ENCODE measurements at places on chromosomes 12 and 14. TPM values are rescaled to one million over a fixed set of nuclear protein-coding genes. Genes with fewer than 3 reads are reported as not detected.

DNA sequence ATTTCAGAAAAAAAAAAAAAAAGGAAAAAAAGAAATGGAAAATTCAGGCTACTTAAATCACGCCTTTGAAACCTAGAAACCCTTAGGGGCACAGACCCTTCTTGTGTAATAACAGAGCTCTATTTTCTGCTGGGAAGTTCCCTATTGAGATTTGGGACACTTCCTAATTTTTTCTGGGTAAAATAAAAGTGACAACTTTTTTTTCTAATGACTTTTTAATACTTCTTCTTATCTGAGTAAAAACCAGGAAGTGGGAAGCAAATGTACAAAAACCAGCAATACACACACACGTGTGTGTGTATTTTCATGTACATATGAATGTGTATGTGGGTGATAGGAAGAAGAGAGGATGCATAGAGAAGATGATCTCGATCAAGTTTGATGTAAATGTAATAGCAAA lies 35.8 kb downstream of the ETV6 start:
- no peak for DNase-seq

DNA sequence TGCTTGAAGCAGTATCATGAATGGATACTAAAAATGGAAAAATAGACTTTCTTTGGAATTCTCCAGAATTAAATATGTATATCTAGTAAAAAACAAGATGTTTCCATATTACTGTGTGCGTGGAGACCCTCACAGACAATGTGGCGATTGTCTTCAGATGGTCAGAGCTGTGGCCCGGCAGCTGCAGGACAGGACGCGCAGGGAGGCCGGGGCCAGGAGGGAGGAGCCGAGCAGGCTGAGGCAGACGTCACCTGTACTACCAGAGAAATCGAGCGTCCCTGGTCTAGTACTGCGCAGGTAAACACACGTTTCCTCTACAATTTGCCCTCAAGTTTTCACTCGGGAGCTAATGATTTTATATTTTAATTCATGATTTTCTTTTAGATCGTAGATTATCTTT lies 22.8 kb downstream of the DDX51 start:
- no peak for DNase-seq

- DNase-seq: no peak
Measured at GRCh38 chr12:30830751-30831150, 76.0 kb upstream of the CAPRIN2 start.

CCDC197 gene
- 0.09 TPM for polyA plus RNA-seq

MDM2 gene
- polyA plus RNA-seq: 84.4 TPM

GRCh38 chr12:121626087-121626852 lies at the start of gene ORAI1:
Gene ORAI1 (plus strand): TSS chr12:121626530.
- peak; percentile 96 for DNase-seq

GZMB gene
- polyA plus RNA-seq: 0.86 TPM

CRIP2 gene
- polyA plus RNA-seq: 277 TPM

TAS2R46 gene
- not detected for polyA plus RNA-seq

RAN gene
- 328 TPM for polyA plus RNA-seq

DNA sequence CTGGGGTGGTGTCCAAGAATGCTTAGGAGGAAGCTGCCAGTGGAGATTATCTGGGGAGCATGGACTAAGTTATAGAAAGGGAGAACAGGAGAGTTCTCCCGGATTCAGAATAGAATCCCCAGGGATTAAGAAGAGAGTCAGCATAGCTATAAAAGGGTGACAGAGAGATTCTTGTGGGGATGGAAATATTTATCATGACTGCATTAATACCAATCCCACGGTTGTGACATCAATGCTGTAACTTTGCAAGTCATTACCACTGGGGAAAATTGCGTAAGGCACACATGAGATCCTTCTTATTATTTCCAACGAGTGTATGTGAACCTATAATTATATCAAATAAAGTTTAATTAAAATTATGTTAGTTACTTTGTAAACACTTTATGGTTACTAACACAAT lies 447.9 kb upstream of the TMEM132C start:
- DNase-seq: no peak

GRCh38 chr12:56998981-56999380 lies 7.4 kb downstream of the ZBTB39 start:
- no peak for DNase-seq

DNA sequence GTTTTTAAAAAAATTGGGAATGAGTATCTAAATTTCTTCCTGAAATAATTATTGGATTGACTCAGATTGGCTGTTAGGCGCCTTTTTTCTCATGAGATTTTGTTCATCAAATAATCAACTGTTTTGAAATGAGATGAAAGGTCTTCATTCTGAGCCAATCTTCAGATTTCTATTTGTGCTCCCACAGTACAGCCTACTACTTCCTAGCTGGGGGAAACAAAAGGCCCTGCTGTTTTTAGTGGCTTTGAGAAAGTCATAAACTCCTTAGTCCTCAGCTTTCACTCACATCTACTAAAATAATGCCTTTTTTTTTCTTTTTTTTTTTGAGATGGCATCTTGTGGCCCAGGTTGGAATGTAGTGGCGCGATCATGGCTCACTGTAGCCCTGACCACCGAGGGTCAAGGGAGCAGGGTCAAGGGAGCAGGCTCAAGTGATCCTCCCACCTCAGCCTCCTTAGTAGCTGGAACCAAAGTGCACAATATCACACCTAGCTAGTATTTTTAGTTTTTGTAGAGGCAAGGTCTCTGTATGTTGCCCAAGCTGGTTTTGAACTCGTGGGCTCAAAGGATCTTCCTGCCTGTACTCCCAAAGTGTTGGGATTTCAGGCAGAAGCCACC lies 15.2 kb downstream of the NACA start:
- no peak for DNase-seq

- DNase-seq: no peak
Measured at GRCh38 chr14:92692822-92693226, 55.6 kb downstream of the LGMN start.

DNA sequence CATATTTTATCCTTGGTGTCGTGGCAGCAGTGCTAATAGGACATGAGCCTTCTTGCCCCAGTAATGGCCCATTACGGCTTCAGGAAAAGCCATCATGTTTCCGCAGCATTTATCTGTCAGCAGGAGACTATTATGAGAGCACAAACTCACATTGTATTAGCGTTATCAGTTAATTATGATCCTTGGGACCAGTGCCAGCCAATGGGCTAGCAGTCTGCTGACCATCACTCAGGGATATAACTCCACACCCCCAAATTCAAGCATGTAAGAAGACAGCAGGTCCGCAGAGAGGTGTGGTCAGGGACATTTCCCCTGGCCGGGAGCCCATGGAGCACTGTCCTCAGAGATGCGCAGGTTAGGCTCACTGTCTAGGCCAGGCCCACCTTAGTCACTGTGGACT lies 4.9 kb upstream of the ESRRB start:
- no peak for DNase-seq

DNA sequence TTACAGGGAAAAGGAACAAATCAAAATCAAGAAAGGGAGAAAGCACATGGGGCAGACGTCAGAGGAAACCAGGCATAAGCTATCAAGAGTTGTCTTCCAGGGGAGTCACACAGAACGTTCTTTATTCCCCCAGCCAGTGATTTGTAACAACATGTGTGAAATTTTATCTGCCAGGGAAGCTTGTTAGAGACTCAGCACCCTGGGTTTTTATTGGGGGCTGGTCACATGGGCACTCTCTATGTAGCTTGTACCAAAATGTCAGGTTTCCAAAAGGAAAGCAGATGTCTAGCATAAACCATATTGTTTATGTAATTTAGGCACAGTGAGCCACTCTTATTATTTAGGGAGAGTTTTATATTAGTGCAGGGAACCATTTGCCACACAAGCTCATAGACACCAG lies 440.4 kb upstream of the DCN start:
- no peak for DNase-seq

GRCh38 chr12:106291342-106291741 lies 11.2 kb upstream of the TCP11L2 start:
- DNase-seq: no peak

LUM gene
- 869 TPM for polyA plus RNA-seq

KRT71 gene
- polyA plus RNA-seq: not detected

GCN1 gene
- polyA plus RNA-seq: 44.3 TPM

POLE2 gene
- 8.4 TPM for polyA plus RNA-seq

ITGA7 gene
- 513 TPM for polyA plus RNA-seq

GRCh38 chr12:94020335-94020734 lies 128.0 kb upstream of the PLXNC1 start:
- DNase-seq: no peak

DNA sequence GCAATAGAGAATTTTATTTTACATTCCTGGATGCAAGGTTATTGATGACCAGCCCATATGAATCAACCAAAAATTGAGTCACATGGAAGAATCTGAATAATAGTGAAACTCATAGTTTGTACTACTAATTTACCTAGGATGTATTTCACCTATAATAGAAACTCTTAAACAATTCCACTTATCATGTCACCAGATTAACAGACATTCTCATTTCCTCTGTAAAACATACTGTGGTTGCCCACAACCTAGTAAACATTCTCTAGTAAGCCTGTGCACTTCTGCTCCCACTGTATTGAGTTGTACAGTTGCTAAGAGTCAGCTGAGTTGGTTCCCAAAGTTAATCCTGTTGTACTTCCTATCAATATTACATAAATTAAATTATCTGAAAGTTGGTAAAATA lies 196.6 kb upstream of the TMTC1 start:
- no peak for DNase-seq

GRCh38 chr12:92403210-92404175 lies 257.8 kb upstream of the BTG1 start:
- no peak for DNase-seq

DNA sequence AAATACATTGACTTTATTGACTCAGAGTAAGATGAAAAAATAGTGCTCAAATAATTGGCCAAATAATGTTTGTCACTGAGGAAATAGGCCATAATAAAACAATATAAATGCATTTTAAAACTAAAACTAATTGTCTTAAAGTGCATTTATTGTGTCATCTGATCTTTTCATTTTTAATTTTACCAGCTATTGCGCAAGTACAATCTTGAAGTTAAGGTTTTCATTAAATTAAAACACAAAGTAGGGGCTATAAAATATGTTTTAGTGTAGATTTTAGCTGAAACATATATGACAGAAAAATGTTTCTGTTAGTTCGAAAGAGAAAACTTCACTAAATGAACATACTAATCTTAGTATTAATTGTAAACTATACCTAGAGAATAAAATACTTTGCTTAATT lies 832.8 kb downstream of the FSCB start:
- DNase-seq: no peak

DNA sequence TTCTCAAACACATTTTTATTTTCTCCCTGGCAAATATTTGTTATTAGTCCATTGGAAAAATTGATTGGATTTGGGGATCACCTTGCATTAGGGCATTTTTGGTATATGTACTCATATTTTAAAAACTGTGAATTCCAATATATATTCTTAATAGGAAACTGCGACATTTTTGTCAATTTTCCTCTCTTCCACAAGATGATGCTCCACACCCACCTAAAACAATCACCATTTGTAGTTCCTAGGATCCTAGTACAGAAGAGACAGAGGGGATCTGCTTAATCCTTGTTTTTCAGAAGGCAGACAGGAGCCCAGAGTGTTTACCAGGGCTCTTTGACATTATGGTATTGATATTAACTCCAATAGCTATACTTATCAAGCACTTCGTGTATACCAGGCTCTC lies 22.8 kb upstream of the OASL start:
- peak; percentile 15 for DNase-seq

ATP2B1 gene
- polyA plus RNA-seq: 110 TPM

RNASE9 gene
- polyA plus RNA-seq: not detected

DNA sequence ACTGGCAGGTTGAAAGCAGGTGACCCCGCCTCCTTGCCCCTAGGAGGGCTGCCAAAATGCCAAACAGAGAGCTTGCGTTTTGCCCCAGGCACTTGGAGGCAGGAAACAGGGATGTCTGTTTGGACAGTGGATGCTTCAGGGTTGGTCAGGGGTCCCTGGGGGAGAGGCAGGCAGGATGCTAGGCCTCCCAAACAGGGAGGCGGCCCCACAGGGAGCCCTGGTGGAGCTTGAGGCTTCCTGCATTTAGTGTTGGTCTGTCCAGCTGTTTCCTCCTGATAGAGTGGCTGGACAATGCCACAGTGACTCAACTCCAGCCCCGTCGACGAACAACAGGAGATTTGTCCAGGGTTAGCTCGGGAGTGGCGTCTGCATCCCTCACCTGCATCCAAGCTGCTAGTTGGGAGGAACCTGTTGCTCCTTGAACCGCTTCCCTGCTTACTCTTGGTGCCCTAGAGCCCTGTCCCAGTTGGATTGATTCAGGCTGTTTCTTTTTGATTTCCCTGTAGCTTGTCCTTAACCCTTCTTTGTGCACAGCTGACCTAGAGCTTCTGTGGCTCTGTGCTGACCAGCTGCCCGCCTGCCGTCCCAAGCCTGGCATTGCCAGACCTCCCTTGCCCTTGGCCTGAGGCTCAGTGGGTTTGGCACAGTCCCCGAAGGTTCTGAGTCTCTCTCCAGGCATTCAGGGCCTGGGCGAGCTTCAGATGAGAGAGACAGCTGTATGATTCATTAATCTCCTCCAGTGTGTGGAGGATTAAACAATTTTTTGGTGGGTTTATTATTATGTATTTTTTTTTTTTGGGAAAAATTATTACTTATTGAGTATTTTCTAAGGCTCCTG lies 45.9 kb downstream of the TSPAN9 start:
- no peak for DNase-seq

DNA sequence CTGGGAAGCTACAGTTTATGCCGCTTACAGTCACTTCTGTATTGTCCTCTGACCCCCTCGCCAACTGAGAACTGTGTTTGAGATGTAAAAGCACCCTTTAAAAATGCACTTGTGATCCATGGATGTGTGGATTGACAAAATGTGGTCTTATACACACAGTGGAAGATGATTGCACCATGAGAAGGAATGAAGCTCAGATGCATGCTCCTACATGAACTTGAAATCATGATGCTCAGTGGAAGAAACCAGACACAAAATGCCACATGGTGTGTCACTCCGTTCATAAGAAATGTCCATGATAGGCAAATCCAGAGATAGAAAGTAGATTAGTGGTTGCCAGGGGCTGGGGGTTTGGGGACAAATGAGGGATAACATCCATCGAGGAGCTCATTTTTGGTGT lies 58.0 kb downstream of the PITPNM2 start:
- no peak for DNase-seq

- DNase-seq: no peak
Measured at GRCh38 chr14:93703941-93704340, 84.3 kb downstream of the PRIMA1 start.

DNAJC22 gene
- 0.37 TPM for polyA plus RNA-seq

DNA sequence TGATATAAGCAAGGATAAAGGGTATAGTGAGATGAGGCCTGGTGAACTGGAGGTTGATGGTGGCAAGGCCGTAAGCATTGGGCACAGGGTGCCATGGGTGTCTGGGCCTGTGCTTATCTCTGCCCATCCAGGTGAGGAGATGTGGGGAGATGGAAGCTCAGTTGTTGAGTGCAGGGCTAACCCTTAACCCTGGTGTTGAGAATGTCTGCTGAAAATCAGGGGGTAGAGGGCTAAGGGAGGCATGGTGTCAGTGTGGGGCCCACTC lies 86.1 kb downstream of the SYNE2 start:
- no peak for DNase-seq

DNA sequence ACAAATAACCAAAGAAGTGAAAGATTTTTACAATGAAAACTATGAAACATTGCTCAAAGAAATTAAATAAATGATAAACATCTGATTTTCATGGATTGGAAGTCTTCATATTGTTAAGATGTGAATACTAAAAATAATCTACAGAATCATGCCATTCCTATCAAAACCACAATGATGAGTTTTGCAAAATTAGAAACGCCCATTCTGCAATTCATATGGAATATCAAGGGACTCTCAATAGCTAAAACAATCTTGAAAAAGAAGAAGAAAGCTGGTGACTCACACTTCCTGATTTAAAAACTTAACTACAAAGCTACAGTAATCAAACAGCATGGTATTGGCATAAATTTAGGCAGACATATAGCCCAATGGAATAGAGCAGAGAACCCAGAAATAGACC lies 40.2 kb upstream of the CCT2 start:
- DNase-seq: no peak

CLEC4D gene
- not detected for polyA plus RNA-seq
